ENCODE measurements at places on chromosomes 1 and 21.

DNA sequence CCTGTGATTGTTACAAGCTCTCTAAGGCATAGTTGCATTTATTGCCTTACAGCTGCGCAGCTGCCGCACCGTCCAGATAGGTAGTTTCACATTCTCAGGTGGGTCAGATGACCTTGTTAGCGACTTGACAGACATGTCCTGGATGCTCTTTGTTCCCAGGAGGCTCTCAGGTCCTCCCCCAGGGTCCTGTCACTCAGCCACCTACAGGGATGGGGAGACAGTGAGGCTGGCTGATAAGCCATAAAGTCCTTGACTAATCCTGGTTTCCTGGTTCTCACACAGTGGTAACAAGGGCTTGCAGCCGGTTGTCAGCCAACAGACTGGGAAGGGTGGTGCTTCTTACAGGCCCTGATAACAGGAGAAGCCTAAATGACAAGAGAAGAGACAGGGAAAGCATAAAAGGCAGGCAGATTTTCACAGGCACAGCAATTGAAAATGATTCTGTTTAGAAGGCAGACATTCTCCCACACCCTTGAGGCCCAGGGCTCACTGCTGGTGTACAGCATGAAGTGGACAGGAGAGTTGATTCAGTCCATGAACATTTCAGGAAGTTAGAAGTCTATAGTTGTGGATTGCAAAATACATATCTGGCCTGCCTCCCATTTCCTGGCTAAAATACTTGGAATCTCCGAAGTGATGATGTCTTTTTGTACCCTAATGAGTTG is 2.9 kb downstream of the ARF1 start:
- DNase-seq = no peak

- DNase-seq = no peak
Measured at GRCh38 chr21:21204366-21204996, 206.3 kb downstream of the NCAM2 start.

- no peak for DNase-seq
Measured at GRCh38 chr1:115302390-115302961, 35.6 kb downstream of the NGF start.

GRCh38 chr21:34781526-34781925 is 112.7 kb downstream of the CLIC6 start:
- DNase-seq = no peak

DNA sequence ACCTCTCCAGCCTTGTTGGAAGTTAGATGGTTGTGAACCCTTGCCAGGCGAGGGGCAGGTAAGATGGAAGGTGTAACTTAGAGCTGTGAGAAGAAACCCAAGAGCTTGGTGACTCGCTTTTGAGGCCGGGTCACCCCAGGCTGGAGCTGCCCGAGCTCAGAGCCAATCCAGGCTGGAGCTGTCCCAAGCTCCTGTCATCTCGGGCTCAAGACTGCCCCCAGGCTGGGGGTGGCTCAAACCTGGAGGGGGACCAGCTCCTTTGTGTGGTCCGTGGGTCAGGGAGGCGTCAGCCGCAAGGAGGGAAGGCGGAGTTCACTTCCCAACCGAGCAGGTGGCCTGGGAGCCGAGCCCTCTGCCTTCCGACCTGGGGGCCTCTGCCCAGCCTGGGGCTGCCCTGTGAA is 2.0 kb downstream of the HUNK start:
- DNase-seq = no peak

DNA sequence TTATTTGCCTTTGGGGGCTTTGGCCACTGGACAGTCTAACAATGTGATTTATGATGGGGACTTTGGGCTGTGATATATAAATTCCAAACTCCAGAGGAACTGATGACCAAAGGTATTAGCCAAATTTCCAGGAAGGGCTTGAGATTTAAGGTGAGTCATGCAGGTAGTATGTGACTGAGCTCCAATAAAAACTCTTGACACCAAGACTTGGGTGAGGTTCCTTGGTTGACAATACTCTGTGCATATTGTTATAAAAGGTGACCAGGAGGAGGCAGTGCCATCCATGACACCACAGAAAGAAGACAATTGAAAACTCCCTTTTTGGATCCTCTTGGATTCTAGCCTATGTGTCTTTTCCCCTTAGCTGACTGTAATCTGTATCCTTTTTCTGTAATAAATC is 392.7 kb upstream of the LRRC7 start:
- no peak for DNase-seq

DNA sequence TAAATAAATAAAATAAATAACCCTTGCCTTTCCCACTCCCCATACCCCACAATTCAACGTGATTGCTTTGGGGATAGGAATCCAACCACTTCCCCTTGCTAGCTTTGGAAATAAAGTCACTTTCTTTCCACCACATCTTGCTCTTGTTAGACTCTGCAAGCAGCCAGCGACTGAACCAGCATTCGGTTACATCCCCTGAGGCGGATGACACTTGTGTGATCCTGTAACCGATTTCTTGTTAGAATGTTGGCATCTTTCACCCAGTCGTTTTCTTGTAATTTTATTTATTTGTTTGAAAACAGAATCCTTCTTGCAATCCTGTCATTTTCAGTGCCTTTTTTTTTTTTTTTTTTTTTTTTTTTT is 1.6 kb upstream of the IFNGR2 start:
- no peak for DNase-seq

- DNase-seq = no peak
Measured at GRCh38 chr1:220955116-220955515, 75.9 kb downstream of the HLX start.

DNA sequence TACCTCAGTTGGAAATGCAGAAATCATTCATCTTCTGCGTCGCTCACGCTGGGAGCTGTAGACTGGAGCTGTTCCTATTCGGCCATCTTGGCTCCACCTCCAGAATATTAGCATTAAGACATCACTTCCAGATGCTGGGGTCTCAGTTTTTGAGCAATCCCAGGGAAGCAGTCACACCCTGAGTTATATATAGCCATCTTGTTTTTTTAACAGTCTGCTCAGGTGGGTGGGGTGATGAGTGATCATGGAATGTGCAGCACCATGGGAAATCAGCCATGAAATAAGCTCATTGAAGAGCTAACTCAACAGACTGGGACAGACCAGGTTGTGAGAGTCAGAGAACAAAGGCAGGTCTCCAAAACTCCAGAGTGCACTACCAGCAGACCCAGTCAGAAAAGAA is 27.0 kb upstream of the HMGB4 start:
- DNase-seq = no peak

GRCh38 chr1:2528966-2529783 is 888 bp downstream of the HES5 start:
- DNase-seq = no peak

DNA sequence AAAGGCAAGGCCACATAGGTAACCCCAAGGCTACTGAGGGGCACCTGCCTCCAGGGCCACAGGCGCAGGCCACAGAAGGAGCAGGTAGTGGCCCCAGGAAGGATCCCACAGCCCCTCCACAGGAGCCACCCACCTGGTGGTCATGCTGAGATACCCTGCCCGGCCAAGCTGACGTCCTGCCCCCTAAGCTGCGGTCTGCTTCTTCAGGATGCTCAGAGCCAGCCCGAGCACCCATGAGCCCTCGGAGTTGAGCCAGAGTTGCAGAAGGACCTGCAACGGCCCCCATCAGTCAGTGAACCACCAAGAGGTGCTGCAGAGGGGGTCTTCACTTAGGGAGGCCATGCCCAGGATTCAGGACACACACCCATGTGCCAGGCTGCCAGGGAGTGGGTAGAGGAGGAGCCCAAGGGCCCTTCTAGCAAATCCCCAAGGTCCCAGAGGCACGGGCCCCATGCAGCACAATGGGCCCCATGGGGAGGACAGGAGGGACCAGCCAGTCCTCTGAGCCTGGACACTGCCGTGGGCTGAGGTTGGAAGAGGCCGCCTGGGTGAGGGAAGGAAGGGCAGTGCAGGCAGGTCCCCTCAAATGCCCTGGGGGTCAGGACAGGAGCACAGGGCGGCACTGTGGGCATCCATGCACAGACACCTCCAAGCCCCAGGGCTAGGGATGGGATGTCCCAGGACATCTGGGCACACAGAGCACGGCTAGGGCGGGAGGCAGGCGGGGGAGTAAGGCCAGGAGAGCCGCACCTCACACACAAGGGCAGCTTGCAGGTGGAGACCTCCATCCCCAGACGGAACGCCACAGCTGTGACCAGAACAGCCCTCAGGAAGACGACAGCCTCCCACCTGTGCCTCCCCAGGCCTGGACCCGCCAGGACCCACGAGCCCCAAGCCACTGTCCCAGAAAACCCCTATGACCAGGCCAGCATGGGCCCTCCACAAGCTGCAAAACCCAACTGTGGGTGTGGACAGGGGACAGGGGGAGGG is 20.5 kb downstream of the WNT9A start:
- no peak for DNase-seq

GRCh38 chr1:7450838-7451237 is 320.3 kb upstream of the VAMP3 start:
- no peak for DNase-seq

- DNase-seq = no peak
Measured at GRCh38 chr21:39263372-39263771, 50.1 kb downstream of the BRWD1 start.

DNA sequence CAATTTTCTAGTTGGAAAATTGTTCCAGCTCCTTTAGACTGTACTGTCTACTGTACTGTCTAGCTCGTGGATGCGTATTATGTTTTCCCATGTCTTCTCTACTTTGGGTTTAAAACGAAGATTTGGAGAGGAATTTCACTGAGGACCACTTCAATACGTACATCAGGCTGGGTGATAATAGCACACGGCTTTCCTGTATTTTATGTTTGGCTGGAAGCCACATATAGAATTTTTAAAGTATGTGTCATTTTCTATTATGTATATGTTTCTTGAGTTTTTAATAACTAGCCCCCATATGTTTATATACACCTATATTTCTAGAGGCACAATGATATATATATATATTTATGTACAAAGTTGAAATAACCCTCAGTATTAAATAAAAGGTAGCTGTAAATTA is 226.4 kb downstream of the GREM2 start:
- DNase-seq = no peak

DNA sequence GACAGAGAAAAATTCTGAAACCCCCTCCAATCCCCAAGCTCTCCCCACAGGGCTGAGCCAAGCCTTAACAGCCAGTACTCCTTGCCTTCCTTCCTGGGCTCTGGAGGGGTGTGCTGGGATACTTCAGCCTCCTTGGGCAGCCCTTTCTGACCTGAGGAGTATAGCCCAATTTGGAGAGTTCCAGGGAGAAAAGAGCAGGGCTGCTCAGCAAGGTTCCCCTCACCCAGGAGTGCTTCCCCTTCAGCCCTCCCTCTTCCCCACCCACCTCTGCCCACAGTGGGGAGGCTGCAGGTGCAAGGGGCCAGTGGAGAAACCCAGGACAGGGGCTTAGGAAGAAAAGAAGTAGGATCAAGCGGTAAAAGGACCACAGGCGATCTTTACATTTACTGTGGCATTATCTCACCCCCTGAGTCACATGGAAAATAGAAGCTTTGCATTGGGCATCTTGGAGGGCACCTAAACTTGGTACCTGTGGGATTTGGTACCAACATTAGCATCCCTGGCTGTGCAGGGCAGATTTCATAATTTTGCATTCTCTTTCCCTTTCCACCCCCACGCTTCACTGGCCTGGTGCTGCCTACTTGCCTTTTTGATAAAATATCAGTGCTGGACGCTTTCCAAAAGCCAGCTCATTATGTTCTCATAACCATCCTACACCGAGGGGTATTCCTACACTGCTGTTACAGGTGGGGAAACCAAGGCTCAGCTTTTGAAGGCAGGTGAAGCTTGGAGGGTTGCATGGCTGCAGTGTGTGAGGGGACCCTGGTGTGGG is 2.8 kb upstream of the ADORA1 start:
- no peak for DNase-seq

DNA sequence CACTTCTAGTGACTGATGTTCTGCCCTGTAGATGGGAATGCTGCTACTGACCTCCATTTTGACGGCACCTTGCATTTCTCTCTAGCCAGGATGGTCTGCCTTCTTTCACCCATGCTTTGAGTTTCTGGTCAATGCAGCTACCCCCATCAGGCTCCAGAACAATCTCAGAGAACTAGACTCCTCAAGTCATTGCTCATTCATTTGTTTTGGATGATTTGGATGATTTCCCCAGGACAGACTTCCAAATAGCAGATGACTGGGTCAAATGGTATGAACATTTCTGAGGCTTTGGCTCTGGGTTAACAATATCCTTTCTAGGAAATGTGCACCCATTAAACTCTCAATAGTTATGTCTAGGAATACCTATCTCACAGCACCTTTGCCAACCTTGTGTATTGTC is 63.9 kb downstream of the CSMD2 start:
- DNase-seq = no peak

GRCh38 chr1:75870951-75871350 is 61.3 kb downstream of the ASB17 start:
- no peak for DNase-seq

- no peak for DNase-seq
Measured at GRCh38 chr1:71350805-71351204, 270.0 kb upstream of the ZRANB2 start.

DNA sequence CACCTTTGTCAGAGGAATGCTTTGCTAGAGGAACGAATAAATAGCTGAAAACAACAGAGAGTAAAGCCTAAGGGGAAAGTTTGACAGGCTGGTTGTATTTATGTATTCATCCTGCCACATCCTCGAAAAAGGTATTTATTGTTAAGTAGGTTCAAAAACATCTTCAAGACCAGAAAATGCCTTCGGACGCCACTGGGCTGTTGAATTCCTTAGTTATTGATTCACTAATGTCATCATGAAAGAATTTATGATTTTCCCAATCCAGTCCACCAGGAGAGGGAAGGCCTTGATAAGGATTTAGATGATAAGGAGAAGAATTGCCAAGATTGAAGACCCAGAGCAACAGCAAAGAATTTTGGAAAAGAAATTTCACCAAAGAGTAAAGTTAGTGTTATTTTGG is 35.2 kb upstream of the MAB21L3 start:
- no peak for DNase-seq

- no peak for DNase-seq
Measured at GRCh38 chr1:31696242-31696641, 7.6 kb downstream of the COL16A1 start.

- no peak for DNase-seq
Measured at GRCh38 chr1:229059671-229060539, 211.0 kb upstream of the RAB4A start.

DNA sequence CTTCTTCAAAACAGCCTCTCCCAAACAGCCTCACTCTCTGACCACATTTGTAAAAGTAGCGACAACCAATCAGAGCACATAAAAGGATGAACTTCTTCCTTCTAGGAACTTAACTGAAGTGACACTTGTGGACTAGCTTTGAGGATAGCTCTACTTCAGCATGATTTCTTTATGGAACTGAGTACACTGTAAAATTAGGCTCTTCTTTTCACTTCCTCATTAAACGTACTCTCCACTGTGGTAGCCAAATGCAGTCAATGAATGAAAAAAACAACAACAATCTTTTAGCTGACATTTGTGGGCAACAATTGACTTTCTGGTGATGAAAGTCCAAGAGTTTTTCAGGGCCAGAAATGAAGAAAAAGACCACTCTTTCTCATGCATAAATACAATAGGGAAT is 9.6 kb downstream of the LRRC53 start:
- no peak for DNase-seq

Measured in activated T-helper 1 cell treated with anti-CD3 and anti-CD28 coated beads, Interleukin-2, amount 50 U/mL, for 16 hours (primary cell).